ENCODE measurements at places on chromosomes 1 and 21.

DNA sequence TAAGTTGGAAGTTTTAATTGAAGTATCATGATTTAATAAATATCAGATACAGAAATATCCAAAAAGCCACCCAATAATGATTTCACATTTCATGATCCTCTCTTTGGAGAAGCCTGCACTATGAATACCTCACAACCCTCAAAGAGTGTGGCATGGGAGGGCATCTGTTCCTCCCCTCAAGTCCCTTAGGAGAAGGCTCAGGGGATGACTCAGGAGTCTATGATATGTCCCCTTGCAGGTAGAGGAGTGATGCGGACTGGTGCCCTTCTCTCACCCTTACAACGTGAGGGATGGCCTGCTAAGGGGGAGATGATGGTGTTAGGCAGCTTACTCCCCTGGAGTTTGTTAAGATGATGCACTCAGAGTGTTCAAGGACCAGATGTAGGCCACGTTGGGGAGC lies 303.3 kb upstream of the DUSP10 start:
- no peak for DNase-seq

DNA sequence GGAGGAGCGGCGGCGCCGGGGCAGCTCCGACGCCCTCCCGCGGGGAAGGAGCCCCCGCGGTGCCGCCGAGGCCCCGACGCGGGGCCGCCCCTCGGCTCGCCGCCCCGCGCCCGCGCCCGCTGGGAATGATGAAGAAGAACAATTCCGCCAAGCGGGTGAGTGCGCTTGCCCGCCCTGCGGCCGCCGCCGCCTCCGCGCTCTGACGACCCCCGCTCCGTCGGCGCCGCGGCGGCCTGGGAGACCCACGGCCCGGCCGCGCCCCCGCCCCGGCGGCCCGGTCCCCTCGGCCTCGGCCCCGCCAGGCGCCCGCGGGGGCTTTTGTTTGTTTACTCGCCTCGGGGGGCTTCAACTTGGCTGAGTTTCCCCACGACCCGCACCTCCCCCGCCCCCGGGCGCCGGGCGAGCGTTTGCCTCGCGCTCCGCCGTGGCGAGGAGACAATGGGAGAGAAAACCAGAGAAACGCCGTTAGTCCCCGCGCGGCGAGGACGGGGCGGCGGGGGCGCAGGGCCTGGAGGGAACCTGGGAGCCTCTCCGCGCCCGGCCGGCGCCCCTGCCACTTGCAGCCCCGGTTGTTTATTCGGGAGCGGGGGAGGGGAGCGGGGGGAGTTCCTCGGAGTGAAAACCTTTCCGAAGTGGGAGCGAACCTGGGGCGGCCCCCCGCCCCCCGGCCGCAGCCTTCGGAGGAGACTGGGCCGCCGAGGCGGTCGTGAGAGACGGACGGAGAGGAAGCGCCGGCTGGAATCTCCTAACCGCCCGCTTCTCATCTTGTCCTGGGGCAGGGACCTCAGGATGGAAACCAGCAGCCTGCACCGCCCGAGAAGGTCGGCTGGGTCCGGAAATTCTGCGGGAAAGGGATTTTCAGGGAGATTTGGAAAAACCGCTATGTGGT lies 661 bp downstream of the PLEKHO1 start:
- DNase-seq, result no peak

- no peak for DNase-seq
Measured at GRCh38 chr1:26882696-26883463, 7.2 kb downstream of the GPN2 start.

DNA sequence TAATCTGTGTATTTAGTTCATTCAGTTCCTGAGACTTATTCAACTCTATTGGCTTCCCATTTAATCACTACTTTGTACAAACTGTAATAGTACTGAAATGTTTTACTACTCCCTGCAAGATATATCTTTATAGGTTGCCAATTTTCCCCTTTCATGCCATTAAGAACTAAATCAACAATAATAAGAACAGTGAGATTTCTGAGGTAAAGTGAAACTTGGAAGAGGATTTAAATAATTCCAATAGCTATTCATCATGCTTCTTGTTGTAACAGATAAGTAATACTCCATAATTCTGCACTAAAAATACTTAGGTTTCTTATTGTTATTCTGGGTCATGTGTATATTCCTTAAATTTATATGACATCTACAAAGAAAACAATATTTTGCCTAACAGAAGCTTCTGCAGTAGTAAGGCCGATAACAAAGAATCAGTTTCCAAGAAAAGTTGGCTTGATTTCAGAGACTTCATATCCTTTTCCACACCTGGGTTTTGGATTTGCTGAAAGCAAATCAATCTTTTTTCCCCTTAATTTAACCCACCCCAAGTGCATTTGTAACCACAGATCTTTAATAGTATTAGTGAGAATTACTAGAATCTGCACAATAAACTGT lies 258.3 kb downstream of the FAF1 start:
- DNase-seq, result no peak

- DNase-seq, result no peak
Measured at GRCh38 chr1:21900766-21901472, 36.2 kb downstream of the HSPG2 start.

GRCh38 chr1:1067860-1068516 lies 6.1 kb downstream of the RNF223 start:
- no peak for DNase-seq

GRCh38 chr1:125065092-125065820 lies 3880.5 kb downstream of the SRGAP2C start:
- no peak for DNase-seq

DNA sequence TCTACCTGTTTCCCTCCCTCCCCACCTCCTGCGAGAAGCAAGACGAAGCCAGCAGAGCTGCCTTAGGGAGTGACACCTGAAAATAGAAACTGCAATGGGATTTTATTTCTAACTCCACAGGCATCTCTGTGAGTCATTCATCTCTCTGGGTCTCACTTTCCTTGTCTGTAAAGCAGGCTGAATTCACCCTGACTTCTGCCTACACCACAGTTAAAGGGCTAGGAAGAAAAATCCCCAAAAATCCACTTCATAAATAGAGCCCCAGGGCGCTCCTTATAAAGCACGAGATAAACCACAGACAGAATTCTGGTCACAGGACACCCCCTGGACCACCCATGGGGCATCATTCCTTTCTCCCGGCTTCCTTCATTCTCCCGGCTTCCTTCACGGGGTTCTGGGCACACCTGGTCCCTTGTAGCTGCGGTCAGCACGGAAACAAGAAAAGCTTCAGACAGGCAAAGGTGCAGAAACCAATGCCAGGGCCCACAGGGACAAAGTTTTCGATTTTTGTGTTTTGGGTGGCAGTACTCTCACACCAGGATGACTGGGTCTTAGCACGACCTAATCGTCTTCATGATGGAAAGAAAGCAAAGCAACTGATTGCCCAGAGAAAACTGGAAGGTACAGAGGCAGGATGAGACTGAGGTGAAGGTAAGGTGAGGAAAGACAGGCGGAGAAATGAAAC lies 2.8 kb upstream of the H6PD start:
- DNase-seq, result no peak

DNA sequence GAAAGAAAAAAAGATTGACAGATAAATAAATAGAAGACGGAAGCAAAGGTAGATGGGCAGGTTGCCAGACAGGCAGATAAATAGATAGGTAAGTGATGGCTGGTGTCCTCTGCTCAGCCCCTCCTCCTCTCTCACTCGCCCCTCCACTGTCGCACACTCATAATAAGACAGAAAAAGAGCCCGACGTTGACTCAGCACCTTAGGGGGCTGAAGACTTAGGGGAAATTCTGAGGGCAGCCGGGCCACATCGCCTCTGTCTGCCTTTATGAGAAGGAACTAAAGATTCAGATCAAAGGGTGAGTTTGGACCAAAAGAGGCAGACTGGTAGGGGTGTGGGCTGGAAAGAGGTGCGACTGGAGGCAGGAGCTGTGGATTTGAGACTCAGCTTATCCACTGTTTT lies 158.1 kb upstream of the IGSF21 start:
- DNase-seq, result no peak

GRCh38 chr1:118841521-118841920 lies 146.6 kb downstream of the TBX15 start:
- no peak for DNase-seq

- no peak for DNase-seq
Measured at GRCh38 chr1:95984798-95985374, 736.7 kb upstream of the PTBP2 start.

DNA sequence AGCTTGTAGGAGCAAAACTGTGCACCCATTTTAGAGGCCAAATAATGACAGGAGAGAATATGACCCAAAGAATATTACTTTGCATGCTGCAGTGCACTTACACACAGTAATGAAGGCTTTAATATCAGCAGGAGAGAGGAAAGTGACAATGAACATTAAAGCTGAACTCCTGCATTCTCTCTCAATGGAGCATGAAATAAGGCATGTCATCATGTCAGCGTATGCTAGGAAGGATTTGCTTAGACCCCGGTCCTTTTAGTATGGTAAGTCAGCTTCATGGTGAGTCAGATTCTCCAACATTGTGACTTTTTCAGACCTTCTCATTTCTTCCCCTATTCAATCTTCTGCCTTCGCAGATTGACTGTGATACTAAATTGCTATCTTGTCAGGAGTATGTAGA lies 210.7 kb upstream of the TMPRSS15 start:
- no peak for DNase-seq

GRCh38 chr1:236193184-236193583 lies 50.8 kb downstream of the GPR137B start:
- no peak for DNase-seq

DNA sequence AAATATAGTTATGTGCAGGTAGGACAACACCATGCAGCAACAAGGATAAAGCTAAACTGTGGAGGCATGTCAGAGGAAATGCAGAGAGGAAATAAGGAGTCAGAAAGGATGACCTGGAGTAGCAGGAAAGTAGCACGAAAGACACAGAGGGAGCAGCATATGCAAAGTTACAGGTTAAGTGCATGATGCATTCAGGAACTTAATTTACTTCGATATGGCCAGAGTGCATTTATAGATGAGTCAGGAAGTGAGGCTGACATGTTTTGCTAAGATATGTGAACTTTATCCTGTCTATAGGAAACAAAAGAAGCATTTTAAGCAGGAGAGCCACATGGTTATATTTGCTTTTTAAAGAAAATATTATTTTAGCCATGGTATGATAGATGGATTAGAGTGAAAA lies 15.4 kb upstream of the MUTYH start:
- DNase-seq, result no peak

DNA sequence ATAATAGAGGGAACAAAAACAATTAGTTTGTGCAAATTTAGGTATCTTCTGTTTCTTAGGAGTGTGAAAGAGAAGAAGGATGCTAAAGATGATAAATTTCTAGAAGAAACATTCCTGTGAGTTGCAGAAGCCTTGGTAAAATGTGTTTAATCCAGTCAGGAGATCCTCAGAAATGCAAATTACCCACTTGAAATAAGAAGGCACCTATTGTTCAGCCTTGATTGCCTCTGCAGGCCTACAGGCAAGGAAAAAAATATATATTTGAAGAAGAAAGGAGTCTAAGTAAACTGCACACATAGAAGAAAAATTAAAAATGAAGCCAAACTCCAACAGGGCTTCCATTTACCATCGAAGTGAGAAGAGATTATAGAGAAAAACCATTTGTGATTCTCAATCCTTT lies 51.0 kb upstream of the LHX8 start:
- DNase-seq, result no peak

DNA sequence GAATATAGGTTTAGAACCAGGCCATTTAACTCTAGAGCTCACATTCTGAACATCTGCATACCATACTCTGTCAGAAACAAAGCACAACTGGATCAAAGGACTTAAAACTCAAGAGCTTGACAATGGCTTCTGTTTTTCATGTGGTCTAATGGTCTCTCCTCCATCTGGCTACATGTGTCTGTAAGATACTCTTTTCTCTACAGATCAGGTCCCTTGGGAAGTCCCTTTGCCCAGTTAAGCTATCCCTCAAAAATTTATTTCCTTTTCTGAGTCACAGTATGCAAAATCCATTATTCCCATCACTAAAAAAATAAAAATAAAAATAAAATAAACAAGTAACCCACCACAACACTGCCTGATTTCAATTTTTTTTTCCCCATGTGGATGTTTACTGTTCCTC lies 357.0 kb upstream of the PRMT6 start:
- DNase-seq, result peak; percentile 15

DNA sequence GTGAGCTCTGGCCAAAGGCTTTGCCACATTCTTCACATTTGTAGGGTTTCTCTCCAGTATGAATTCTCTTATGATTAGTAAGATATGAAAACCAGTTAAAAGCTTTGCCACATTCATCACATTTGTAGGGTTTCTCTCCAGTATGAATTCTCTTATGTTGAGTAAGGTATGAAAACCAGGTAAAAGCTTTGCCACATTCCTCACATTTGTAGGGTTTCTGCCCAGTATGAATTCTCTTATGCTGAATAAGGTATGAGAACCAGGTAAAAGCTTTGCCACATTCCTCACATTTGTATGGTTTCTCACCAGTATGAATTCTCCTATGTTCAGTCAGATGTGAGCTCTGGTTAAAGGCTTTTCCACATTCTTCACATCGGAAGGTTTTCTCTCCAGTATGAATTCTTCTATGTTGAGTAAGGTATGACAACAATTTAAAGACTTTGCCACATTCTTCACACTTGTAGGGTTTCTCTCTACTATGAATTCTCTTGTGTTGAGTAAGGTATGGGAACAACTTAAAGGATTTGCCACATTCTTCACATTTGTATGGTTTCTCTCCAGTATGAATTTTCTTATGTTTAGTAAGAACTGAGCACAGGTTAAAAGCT lies 20.7 kb downstream of the ZNF695 start:
- DNase-seq, result no peak

DNA sequence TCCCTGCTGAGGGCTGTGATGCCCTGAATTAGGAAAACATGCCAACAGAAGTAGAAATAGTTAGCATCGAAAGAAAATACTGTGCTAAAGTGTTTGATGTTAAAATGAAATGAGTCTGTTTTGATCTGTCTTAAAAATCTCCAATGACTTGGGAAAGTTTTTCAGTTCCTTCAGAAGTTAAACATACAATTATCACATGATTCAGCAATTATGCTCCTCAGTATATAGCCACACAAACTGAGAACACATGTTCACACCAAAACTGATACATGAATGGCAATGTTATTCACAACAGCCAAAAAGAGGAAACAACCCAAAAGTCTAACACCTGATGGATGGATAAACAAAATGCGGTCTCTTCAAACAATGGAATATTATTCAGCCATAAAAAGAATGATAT lies 130.6 kb downstream of the PTPN14 start:
- no peak for DNase-seq

DNA sequence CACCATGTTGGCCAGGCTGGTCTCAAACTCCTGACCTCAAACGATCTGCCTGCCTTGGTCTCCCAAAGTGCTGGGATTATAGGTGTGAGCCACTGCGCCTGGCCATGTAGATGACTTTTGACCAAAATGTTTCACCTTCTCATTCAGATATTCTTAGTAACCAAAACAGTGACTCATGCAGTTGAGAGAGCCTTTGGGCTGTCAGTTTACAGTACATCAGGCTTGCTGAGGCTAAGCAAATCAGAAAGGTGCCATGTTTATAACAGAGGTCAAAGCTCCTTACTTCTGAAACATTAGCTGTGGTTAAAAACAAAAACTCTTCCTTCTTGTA lies 21.0 kb downstream of the CNIH4 start:
- no peak for DNase-seq

GRCh38 chr1:31354283-31354682 lies 18.6 kb downstream of the FABP3 start:
- no peak for DNase-seq
